ENCODE measurements at places on chromosomes 4 and X.

DNA sequence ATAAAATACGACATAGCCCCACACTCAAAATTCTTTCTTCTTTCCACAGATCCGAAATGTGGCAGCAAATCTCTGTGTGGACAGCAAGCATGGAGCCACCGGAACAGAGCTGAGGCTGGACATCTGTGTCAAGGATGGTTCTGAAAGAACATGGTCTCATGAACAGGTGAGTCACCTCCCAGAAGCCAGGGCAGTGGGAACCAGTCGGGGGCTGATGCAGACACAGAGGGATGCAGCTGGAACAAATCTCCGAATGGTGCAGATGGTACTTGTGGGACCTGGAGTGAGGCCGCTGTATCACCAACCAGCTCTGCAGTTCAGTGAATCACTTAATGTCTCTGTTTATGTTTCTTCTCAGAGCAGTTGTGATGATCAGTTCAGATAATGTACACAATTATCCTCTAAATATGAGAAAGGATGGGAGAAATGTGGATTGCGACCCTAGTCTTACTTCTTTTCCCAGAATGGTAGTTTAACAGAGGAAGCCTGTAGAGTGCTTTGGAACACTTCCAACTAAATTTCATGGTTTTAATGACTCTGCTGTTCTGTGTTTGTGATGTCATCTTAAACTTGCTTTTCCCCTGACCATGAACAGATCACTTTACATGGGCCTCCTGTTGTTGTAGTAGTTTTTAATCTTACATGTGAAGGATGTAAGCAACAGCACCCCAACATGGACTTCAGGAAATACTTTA is 159.3 kb upstream of the GALNT7 start:
- no peak for DNase-seq

- no peak for DNase-seq
Measured at GRCh38 chrX:154116426-154117211, 19.1 kb upstream of the MECP2 start.

GRCh38 chr4:83629945-83630721 is 94.2 kb downstream of the GPAT3 start:
- DNase-seq = peak; percentile 82

DNA sequence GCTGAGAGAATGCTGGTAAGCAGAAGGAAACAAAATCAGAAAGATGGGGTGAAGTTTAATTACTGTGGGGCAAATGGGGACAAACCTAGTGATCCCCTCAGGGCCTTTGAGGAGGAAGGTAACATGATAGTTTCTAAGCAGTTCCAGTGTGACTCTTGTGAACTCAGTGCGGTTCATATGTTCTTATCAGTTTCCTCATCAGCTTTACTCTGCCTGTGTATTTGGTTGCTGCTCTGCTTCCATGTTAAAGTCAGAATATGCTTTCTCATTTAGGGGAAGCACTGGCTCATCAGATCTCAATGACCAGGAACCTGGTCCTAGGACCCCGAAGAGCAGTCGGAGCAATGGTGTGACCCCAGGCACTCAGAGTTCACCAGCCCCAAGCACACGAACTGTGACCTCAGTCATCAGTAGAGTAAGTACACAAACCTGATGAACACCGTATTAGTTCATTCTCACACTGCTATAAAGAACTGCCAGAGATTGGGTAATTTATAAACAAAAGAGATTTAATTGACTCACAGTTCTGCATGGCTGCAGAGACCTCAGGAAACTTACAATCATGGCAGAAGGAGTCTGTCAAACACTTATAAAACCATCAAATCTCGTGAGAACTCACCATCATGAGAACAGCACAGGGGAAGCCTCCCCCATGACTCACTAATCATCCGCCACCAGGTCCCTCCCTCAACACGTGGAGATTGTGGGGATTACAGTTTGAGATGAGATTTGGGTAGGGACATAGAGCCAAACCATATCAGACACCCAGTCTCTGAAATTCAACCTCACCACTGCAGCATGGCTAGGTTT is 83.0 kb downstream of the SYTL5 start:
- no peak for DNase-seq

All from foreskin keratinocyte (primary cell).